Astrocyte of the cerebellum (primary cell): ENCODE measurements at places on chromosomes 13 and 19.

GRCh38 chr19:47674548-47674947 lies 38.7 kb upstream of the EHD2 start:
- no peak for DNase-seq

- no peak for DNase-seq
Observed at GRCh38 chr13:22311734-22312404, 641.0 kb downstream of the FGF9 start.

GRCh38 chr19:52270266-52270885 lies 989 bp downstream of the ZNF766 start:
- DNase-seq: no peak

- DNase-seq: no peak
Observed at GRCh38 chr13:66296328-66296727, 933.8 kb downstream of the PCDH9 start.

- DNase-seq: no peak
Observed at GRCh38 chr13:34623331-34623730, 318.7 kb upstream of the NBEA start.

GRCh38 chr19:45306040-45306439 lies 16.6 kb downstream of the CKM start:
- DNase-seq: no peak

- DNase-seq: no peak
Observed at GRCh38 chr13:51843529-51843928, 1.4 kb downstream of the TMEM272 start.

DNA sequence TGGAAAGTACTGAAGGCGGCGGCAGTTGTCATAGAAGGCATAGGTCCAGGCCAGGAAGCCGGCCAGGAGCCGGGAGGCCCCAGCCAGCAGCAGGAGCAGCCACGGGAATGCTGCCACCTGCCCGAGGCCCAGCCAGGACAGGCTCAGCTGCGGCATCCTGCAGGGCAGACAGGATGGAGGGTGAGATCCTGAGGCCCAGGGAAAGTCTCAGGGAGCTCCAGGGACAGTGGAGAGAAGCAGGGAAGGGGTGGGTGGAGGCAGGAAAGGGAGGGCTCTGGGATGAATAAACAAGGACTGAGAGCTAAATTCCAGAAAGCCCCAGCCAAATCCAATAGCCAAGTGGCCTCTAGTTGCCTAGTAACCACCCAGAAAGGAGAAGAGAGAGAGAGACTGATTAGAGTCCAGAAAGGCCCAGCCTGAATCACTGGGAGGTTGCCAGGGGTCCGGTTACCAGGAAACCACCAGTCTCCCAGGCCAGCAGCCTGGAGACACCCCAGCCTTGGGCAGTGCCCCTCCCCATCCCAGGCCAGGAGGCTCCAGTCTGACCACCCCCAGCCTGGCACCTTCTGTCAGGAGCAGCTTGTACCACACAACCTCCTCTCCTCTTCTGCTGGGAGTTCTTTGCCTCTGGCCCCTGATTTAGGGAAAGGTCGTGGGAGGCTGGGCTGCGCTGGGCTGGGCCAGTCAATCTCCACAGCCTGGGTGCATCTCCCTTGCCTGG lies 7.5 kb upstream of the OR10H5 start:
- DNase-seq: no peak

- DNase-seq: no peak
Observed at GRCh38 chr13:109275852-109276251, 510.5 kb downstream of the IRS2 start.

- DNase-seq: no peak
Observed at GRCh38 chr13:87138866-87139265, 532.3 kb upstream of the SLITRK5 start.

- no peak for DNase-seq
Observed at GRCh38 chr19:49840736-49841249, 10.2 kb upstream of the PTOV1 start.

- DNase-seq: no peak
Observed at GRCh38 chr19:756236-756635, 5.3 kb downstream of the MISP start.

DNA sequence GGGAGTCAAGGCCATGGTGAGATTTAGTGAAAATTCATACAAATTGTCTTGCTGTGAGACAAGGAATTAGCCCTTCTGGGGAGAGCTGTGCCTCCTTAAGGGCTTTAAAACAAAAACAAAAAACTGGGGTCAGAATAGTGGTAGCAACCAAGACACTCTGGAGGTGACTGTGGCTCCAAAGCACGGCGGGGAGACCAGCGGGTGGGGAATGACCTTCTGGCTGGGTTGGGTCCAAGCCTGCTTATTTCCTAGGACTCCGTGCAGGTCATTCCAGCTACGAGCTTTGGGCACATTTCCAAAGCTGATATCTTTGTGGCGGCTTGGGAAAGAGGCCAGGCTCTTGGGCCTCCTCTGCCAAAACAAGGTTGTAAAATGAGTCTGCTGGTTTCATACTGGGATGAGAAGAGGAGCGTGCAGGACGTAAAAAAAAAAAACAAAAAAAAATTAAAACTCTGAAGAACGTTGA lies 348.3 kb downstream of the UQCRFS1 start:
- no peak for DNase-seq

DNA sequence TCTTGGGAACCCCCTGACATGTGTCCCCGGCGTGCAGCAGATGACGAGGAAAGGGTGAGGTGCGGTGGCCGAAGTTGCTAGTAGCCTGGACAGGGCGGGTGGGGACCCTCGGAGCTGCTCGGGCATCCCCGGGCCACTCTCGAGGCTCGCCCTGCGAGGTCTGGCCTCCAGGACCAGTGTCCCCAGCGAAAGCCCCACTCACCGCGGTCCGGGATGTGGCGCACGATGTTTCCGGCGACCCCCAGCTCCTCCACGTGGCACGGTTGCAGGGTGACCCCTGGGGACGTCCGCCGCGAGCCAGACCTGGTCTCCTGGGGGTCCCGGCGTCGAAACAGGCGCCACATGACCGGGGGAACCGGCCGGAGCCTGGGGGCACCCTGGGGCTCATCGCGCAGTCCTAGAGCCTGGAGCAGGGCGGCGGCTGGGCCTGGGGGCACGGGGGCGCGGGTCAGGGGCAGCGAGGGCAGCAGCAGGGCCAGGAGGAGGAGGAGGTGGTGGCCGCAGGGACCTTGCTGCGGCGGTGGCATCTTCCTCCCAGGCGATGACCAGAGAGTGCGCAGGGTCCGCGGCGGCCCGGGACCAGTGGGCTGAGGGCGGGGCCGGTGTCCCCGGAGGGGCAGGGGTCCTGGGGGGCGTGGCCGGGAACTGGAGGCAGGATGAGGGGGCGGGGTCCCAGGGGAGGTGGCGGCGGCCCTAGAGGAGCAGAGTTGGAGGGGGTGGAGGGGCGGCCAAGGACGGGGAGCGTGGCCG lies 26.0 kb downstream of the CERS1 start:
- DNase-seq: no peak

GRCh38 chr13:100231176-100231575 lies 142.3 kb downstream of the PCCA start:
- no peak for DNase-seq

- no peak for DNase-seq
Observed at GRCh38 chr19:46564701-46565100, 36.4 kb upstream of the CALM3 start.

GRCh38 chr19:35511337-35511736 lies 2.1 kb downstream of the DMKN start:
- DNase-seq: no peak

DNA sequence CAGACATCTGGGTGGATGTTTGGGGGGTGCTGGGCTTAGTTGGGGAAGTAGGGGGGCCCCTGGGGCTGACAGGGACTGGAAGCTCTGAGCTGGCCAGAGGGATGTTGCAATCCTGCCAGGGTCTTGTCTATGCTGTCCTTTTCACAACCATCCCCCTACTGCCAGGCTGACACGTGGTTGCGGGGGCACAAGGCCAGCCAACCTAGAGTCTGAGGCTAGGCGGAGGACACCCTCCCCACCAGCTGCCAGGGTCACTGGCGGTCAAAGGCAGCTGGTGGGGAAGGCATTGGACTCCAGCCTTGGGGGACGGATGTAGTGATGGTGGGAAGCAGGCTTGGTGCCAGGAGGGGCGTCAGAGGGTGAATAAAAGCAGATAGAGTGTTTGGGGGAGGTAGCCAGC lies 1.6 kb upstream of the APOC1 start:
- no peak for DNase-seq

DNA sequence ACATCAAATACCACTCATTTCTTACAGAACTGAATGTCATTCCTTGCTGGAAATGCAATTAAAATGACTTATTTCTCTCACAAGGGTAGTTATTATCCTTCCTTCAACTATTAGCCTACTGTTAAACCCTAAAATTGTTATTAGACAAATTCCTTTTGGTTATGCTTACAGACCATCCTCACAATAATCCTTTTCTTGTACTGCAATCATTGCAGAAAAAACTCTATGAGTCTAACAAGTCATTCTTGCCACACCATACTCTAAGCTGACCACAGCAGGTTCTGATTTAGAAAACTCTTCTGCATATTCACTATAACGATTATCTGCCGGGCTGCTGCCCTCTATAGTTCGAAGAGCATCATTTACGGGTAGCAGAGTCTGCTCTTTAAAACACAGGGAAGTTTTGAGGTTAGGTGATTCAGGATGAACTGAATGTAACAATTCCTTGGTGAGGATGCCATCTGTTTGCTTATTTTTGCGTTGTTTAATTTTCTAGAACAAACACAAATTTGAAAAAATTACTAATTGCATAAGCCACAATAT lies 38.2 kb downstream of the MTMR6 start:
- peak; percentile 24 for DNase-seq

DNA sequence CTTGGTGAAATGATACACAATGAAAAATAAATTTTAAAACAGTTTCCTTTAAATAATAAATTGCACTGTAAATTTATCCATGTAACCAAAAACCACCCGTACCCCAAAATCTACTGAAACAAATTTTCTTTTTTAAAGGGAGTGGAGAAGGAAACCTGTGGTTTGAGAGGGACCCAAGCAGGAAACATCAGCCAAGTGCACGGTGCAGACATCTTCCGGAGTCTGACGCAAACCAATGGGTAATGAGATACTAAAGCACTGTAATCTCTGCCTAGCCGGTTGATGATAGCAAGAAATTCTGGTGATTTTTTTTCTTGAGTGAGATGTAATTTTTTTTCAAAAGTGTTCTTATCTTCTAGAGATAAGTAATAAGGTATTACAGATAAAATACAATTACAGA lies 115.4 kb downstream of the ABCC4 start:
- DNase-seq: no peak

DNA sequence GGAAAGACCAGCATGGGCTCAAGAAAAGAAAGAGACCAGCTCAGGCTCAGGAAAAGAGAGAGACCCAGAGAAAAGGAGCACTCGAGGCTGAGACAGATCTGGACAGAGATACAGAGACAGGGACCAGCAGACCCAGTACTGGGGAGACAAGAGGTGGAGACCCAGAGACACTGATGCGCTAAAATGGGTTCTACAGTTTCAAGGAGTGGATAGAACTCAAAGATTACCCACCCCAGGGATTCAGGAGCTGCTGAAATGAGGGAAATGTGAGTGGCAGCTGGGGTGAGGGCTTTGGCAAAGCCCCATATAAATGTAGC lies 609 bp upstream of the ZSCAN18 start:
- DNase-seq: no peak

DNA sequence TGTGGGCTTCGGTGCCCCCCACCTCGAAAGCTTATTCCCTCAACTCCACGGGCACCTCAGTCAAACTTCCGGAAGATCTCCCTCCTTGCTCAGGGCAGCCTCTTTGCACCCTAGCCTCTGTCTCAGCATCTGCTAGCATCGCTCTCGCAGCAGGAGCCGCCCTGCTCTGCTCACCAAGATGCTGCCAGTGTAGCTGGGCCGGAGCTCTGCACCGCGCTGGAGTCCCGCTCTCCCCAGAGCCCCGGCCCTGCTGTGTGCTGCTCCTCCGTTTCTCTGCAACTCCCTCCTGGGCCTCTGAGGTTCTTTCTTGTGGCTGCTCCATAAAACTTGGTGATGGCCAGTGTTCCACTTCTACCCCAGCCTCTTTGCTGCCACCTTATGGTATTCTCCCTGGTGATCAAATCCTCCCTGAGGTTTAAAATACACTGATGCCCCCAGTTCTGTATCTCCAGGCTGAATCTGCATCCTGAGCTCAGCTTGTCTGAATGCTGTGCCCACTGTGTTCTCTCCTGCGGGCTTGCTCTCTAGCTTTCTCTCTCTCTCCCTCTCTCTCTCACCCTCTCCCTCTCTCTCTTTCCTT lies 198.0 kb downstream of the UQCRFS1 start:
- no peak for DNase-seq

DNA sequence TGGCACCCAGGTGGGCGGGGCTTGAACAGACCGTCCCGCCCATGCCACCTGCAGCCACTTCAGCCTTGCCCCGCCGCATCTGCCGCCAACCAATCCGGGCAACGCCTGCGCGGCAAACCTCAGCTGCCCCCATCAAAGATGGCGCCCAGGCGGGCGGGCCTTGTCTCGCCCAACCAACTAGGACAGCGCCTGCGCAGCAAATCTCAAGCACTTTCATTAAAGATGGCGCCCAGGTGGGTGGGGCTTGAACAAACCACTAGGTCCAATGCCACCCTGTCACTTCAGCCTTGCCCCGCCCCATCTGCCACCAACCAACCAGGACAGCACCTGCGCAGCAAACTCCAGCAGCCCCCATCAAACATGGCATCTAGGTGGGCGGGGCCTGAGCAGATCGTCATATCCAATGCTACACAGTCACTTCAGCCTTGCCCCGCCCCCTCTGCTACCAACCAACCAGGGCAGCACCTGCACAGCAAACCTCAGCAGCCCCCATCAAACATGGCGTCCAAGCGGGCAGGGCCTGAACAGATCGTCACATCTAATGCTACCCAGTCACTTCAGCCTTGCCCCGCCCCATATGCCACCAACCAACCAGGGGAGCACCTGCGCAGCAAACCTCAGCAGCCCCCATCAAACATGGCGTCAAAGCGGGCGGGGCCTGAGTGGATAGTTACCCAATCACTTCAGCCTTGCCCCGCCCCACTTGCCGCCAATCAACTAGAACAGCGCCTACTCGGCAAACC lies 1.4 kb downstream of the PEG3 start:
- peak; percentile 72 for DNase-seq

- DNase-seq: no peak
Observed at GRCh38 chr13:83121896-83122295, 760.4 kb downstream of the SLITRK1 start.

- no peak for DNase-seq
Observed at GRCh38 chr19:57052081-57052480, 67.7 kb upstream of the USP29 start.

DNA sequence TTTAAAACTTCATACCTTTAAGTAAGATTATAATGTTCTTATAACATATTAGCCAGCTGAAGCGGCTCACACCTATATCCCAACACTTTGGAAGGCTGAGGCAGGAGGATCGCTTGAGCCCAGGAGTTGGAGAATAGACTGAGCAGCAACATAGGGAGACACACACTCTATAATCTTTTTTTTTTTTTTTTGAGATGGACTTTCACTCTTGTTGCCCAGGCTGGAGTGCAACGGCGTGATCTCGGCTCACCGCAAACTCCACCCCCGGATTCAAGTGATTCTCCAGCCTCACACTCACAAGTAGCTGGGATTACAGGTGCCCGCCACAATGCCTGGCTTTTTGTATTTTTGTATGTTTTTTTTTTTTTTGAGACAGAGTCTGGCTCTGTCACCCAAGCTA lies 37.3 kb downstream of the SPRYD7 start:
- no peak for DNase-seq
